Activated T-cell treated with anti-CD3 and anti-CD28 coated beads for 4 hours (primary cell): ENCODE measurements at places on chromosomes 2 and 18.

- no peak for DNase-seq
Measured at GRCh38 chr2:54723996-54724559, 616 bp downstream of the EML6 start.

- no peak for DNase-seq
Measured at GRCh38 chr2:240520130-240520973, 37.4 kb downstream of the ANKMY1 start.

DNA sequence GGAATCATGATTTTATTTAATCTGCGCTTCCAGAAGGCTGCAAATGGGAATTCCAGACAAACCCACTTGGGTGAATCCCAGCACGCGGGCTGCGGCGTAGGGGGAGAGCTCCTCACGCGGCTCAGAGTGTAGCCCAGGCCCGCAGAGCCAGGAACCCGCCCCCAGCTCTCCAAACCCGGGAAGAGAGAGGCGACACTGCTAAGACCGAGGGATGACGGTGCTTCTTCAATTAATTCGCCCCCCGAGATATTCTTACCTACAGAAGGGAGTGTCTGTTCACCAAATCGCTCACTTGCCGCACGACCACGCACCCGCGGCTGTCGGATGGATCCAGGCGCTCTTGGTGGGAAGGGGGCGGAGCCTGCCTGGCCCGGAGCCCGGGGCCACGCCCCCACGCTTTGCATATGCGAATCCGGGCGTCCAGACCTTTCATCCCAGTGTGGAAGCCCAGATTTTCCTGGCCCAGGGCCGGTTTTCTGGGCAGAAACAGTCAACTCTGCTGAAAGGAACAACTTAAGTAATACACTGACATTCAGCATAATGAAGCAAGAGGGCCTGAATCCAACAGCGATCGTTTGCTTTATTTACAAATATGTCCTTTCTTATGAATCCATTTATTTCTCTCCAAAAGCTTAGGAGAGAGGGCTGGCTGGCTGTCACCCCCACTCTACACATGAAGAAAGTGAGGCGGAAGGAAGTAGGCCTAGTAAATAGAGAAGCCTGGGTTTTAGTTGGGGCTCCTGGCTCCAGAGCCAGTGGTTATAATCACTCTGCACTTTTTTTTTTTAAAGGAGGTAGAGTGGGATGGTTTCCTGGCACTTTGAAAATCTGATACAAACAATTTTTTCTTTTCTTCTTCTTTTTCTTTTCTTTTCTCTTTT, at the start of gene SLC19A3:
Gene SLC19A3, minus strand, starts transcription at position 342 of the 881 bp plus-strand sequence. CDS start 15,710 bp downstream, outside the sequence.
- DNase-seq, result no peak

- DNase-seq, result no peak
Measured at GRCh38 chr2:64837925-64838641, 151.1 kb upstream of the SLC1A4 start.

- DNase-seq, result no peak
Measured at GRCh38 chr2:10245021-10245420, 57.7 kb upstream of the HPCAL1 start.

- DNase-seq, result no peak
Measured at GRCh38 chr2:156437272-156437930, 1.2 kb downstream of the GPD2 start.

DNA sequence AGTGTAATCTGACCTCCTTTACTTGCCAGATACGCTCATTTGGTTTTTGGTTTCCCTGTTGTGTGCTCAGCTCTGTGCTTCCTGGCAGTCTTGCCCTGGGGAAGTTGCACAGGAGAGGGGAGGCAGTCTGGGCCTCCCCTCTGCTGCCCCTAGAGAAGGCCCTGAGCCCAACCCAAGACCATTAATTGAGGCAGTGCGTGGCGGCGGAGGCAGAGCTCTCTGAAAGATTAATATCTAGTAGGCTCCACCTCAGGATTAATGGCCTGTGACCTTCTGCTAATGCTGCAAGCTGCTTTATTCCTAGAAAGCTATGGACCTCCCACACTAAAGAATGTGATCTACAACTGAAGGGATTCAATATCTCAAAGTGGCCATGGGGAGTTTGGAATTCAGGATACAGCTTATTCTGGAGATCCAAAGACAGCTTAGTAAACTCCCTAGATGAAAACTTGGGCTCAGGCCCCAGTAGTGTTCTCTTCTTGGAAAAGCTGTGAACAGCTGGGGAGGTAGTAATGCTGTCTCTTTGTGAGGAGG, 41.4 kb upstream of the MAPRE2 start:
- DNase-seq, result no peak

DNA sequence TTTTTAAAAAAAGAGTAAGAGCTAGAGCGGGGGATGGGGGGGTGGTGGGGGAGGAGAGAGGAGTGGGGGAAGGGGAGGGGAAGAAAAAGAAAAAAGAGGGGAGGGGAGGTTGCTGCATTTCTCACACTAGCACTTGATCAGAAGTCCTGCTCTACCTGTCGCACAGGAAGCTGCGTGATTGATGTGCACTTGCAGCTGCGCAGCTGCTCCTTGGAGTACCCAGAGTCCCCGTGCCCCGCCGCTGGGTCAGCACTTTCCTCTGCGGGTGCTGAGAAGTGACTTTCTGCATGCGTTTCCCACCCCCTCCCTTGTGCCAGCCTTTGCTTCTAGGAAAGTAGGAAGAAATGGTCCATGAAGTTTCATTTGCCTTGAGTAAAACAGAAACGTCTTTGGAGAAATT, 297.3 kb downstream of the ETAA1 start:
- DNase-seq, result no peak
